Peyer's patch (tissue), 4 donors: ENCODE measurements at places on chromosomes 7 and 10. TPM values are rescaled to one million over a fixed set of nuclear protein-coding genes. Genes with fewer than 3 reads are reported as not detected.

DNA sequence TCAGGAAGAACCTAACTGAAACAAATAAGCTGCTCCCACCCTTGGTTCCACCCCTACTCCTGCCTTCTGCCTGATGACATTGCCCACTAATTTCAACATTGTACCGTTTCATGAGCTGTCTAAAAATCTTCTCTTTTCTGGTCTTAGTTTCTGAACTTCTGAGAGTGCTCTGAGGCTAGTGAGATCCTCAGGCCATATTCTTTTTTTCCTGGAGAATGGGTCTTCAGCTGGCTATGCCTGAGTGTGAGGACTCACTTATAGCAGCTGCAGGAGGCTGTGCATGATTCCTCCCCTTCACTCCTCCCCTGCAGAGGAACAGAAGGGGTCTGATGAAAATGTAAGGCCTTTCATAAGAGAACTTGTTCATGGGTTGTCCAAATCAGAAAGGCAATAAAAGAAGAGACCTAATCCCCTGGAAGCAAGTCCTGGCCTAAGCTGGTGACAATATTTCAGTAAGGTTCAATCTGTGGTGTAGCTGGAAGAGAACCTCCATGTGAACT is 11.1 kb downstream of the HOXA4 start:
- DNase-seq, result no peak
- no peaks in the 10 kb centered on the region for H3K27me3 ChIP-seq
- H3K27ac ChIP-seq, result no peak overlapping the region

DNA sequence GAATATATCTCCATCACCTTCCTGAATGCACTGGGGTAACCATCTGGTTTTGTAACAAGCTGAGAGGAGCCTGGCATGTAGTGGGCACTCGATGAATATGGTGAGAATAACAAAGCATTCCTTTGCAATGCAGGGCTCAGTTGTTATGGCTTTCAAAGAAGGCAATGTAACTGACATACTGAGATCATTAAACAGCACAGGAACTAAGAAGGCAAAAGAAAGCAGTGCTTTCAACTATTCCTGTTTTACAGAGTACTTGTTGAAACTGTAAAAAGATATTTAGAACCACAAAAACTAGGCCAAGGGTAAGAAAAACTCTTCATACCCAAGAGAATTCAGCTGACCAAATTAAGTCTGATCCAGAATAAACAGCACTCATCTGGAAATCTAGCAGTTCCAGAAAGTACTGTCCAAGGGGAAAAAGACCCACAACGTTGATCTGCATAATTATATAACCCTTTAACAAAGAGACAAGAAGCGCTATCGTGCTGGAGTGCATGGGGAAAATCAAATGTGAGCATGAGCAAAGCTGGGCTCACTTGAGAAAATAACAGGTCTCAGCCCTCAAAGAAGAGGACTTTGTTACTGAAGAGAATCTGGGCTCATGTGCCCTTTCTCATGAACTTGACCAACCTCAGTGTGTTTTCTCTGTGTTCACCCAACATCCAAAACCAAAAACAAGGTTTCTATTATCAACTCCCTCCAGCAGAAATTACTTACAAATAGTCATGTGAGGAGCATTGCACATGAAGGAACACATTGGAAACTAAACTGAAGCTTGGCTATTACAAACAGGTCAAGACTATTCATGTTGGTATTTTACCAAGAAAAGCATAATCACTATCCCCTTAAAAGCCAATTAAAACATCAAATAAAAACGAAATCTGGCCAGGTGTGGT is 116.2 kb downstream of the AVL9 start:
- DNase-seq, result no peak
- no peak overlapping the region for H3K27ac ChIP-seq
- no peaks in the 10 kb centered on the region for H3K36me3 ChIP-seq

- H3K27me3 ChIP-seq, result no peaks in the 10 kb centered on the region
- no peak overlapping the region for H3K27ac ChIP-seq
- no peak for DNase-seq
- H3K4me3 ChIP-seq, result no peak overlapping the region
- no peaks in the 10 kb centered on the region for H3K36me3 ChIP-seq
Measured at GRCh38 chr7:143257501-143257900, 5.7 kb upstream of the GSTK1 start.

The KAZALD1 gene
- total RNA-seq, result not detected

The SORCS1 gene
- 5.9 TPM for total RNA-seq

DNA sequence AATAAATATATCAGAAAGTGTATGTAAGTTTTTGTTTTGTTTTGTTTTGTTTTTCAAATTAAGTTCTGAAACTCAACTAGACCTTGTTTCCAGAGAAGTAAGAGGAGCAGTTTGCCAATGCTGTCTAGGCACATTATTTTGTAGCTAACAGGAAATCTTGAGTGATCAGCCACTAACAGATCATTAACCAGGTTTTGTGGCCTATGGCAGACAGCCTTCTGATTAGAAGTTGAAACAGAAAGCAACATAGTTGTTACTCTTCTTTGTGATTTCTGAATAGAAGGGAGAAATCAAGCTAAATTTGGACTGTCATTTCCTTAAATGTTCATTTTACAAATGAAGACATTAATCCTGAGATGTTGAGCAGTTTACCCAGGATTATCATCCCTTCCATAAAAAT is 142.6 kb downstream of the PLXDC2 start:
- H3K27ac ChIP-seq, result no peak overlapping the region
- H3K4me1 ChIP-seq, result no peaks in the 10 kb centered on the region
- no peaks in the 10 kb centered on the region for H3K27me3 ChIP-seq
- no peak for DNase-seq
- H3K4me3 ChIP-seq, result no peak overlapping the region

GRCh38 chr7:12303062-12303461 is 92.0 kb downstream of the TMEM106B start:
- H3K4me3 ChIP-seq, result no peak overlapping the region
- H3K36me3 ChIP-seq, result no peaks in the 10 kb centered on the region
- no peaks in the 10 kb centered on the region for H3K4me1 ChIP-seq
- H3K27ac ChIP-seq, result no peak overlapping the region
- H3K27me3 ChIP-seq, result no peaks in the 10 kb centered on the region
- no peak for DNase-seq

The TRIM50 gene
- total RNA-seq, result 1.1 TPM

The TAS2R3 gene
- 6.3 TPM for total RNA-seq

DNA sequence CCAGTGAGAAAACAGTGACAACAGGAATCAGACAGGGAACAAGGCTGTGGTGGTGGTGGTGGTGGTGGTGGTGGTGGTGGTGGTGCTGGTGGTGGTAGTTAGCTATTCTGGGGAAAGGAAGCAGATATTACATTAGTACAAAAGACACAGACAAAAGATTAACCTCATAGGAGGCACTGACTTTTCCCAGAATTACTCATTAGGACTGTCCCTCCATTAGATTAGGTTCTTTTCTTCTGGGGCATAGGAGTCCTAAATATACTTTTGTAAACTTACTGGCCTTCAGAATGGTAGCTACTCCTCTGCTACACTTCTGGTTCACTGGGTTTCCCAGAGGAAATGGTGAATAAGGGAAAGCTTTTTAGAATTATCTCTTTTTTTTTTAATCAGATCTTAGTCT is 156.6 kb upstream of the SEMA3D start:
- no peak overlapping the region for H3K4me3 ChIP-seq
- H3K27me3 ChIP-seq, result no peaks in the 10 kb centered on the region
- no peaks in the 10 kb centered on the region for H3K4me1 ChIP-seq
- no peaks in the 10 kb centered on the region for H3K36me3 ChIP-seq
- H3K27ac ChIP-seq, result no peak overlapping the region
- DNase-seq, result no peak

DNA sequence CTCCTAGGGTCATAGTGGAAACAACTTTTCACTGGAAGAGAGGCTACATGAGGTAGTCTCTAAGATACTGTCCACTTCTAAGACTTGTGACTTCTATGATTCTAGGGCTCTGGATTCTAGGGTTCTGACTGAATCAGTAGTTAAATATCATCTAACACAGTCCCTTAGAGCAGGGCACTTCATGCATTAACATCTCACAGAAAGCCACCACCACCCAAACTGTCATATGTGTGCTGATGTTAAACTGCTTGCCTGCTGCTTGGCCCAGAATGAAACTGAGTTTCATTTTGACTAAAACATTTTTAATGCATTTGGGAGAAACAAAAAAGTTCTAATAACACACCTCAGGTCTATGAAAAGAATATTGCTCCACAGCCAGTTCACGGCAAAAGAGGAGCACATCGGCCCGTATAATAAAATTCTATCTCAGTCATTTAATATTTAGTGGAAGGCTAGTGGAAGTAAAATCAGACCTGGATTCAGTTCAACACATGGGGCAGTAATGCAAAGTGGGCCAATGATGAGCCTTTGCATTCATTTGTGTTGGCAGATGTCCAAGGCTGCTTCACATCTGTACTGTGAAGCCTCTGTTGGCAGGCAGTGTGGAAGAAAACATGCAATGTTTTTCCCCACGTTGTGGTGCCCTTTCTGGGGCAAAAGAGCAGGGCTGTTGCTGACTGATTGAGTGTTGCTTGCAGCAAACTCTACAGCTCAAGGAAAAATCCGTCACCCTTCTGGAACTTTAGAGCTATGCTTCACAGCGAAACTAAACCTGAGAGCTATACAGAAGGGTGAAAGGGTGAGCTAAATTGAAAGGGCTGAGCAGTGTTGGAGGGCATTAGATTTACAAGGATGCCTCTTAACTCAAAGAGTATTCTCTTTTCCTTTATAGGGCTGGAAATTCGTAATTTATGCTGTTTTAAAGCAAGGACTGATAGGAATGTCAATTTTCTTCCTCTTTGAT is 33.5 kb upstream of the AUTS2 start:
- no peaks in the 10 kb centered on the region for H3K4me1 ChIP-seq
- no peak for DNase-seq
- H3K36me3 ChIP-seq, result no peaks in the 10 kb centered on the region
- no peaks in the 10 kb centered on the region for H3K27me3 ChIP-seq
- no peak overlapping the region for H3K27ac ChIP-seq

DNA sequence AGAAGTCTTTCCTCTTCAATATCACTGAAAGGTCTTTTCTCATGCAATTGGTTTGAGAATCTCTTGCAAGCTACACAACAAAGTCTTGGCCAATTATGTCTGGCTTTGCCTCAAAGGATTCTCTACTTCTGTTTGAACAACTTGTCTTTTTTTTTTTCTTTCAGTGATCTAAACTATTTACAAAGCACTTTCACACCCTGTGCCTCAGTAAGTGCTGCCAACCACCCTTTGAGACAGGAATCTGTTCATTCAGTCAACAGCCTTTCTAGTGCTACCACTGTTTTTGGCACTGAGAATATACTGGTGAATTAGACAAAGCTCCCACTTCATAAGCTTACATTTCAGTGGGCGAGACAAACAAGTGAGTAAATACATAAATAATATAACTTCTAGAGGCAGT is 26.9 kb upstream of the SDK1 start:
- no peak overlapping the region for H3K4me3 ChIP-seq
- H3K27ac ChIP-seq, result no peak overlapping the region
- no peaks in the 10 kb centered on the region for H3K4me1 ChIP-seq

DNA sequence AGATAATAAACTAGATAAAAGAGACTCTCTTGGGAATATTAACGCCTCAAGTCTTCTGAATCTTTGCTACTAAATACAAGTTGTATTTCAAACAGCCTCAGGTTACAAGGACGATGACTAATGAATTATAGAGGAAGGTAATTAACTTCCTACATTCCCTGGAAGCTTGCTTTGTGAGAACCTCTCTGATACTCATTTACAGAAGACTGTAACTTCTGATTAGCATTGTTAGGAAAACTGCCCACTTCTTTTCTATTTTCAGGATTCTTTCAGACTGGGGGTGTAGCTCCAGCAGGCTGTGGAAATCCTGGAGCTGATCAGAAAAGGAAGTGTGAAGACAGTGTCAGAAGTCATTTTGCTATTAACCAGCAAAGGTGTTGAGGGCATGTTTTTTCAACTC is 316.7 kb upstream of the NPSR1 start:
- no peak overlapping the region for H3K4me3 ChIP-seq
- no peak for DNase-seq
- H3K36me3 ChIP-seq, result no peaks in the 10 kb centered on the region
- H3K27ac ChIP-seq, result no peak overlapping the region
- H3K27me3 ChIP-seq, result no peaks in the 10 kb centered on the region

The PIK3AP1 gene
- total RNA-seq, result 111 TPM

GRCh38 chr7:158695056-158695455 is 9.5 kb downstream of the NCAPG2 start:
- no peak overlapping the region for H3K27ac ChIP-seq
- no peaks in the 10 kb centered on the region for H3K27me3 ChIP-seq
- no peak overlapping the region for H3K4me3 ChIP-seq

GRCh38 chr10:128519581-128519980 is 393.4 kb upstream of the MKI67 start:
- no peaks in the 10 kb centered on the region for H3K36me3 ChIP-seq
- no peak overlapping the region for H3K4me3 ChIP-seq
- no peak for DNase-seq
- H3K27ac ChIP-seq, result no peak overlapping the region

The FOXI2 gene
- total RNA-seq, result not detected

GRCh38 chr10:107913317-107914294 is 749.1 kb upstream of the SORCS1 start:
- no peak overlapping the region for H3K27ac ChIP-seq
- H3K4me1 ChIP-seq, result no peaks in the 10 kb centered on the region
- no peak overlapping the region for H3K4me3 ChIP-seq
- peaks cover 6% of the 10 kb centered on the region for H3K27me3 ChIP-seq
- no peak for DNase-seq

DNA sequence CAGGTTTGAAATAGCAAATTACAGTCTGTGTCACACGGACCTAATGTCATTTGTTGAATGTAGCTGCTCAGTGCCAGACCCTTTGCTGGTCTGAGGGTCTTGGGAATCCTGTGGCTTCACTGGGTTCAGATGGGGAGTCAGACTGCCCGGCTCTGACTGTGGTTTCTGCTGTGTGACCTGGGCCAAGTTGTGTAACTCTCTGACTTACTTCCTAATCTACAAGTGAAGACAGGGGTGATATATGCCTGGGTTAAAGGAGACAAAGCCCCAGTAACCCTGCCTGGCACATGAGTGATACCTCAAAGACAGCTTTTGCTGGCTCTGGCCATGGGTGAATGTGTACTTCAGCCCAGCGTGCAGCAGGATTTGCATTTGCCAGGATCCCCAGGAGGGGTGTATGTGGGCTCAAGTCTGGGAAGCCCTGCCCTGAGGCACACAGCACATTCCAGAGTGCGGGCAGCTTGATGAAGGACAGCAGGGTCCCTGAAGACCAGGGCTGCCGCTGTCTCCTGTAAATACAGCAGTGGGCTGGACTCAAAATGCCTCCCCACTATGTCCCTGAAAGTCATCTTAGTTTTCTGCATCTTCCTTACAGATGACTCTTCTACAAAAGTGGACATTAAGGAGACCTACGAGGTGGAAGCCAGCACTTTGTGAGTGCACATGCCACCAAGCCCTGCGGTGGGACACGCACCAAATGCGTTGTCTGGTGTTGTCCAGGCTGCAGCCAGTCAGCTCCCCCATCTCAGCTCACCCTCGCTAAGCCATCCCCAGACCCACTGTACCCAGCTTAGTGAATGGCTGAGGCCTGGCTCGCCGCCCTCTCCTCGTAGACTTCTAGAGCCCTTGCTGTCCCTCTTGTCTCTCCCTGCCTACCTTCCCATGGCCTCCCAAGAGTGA is 16.4 kb downstream of the NACAD start:
- H3K27ac ChIP-seq, result no peak overlapping the region
- no peak for DNase-seq
- H3K36me3 ChIP-seq, result no peaks in the 10 kb centered on the region
- H3K4me1 ChIP-seq, result no peaks in the 10 kb centered on the region

The MIOS gene
- total RNA-seq, result 42.9 TPM

The PNLIPRP2 gene
- 140 TPM for total RNA-seq

GRCh38 chr7:116197360-116197759 is 13.0 kb upstream of the TES start:
- H3K27me3 ChIP-seq, result no peaks in the 10 kb centered on the region
- H3K36me3 ChIP-seq, result no peaks in the 10 kb centered on the region
- no peak overlapping the region for H3K4me3 ChIP-seq
- no peak for DNase-seq
- H3K27ac ChIP-seq, result no peak overlapping the region
